ENCODE measurements at places on chromosomes 16 and 17. TPM values are rescaled to one million over a fixed set of nuclear protein-coding genes. Genes with fewer than 3 reads are reported as not detected.

The PDE6G gene
- not detected for total RNA-seq

The CCL16 gene
- 0.11 TPM for total RNA-seq

The ABCC6 gene
- 0.12 TPM for total RNA-seq

The TNFRSF12A gene
- 22.4 TPM for total RNA-seq

The FBXL16 gene
- 1.1 TPM for total RNA-seq

The KRTAP2-2 gene
- not detected for total RNA-seq

The HOXB6 gene
- 1.7 TPM for total RNA-seq

The HOXB7 gene
- 1.7 TPM for total RNA-seq

The SHISA6 gene
- 0.38 TPM for total RNA-seq

The HEATR9 gene
- total RNA-seq, result not detected

The KRTAP17-1 gene
- not detected for total RNA-seq

The SUZ12 gene
- total RNA-seq, result 24.9 TPM

The EIF5A gene
- 55.9 TPM for total RNA-seq

The CLEC19A gene
- not detected for total RNA-seq

The ADCY7 gene
- total RNA-seq, result 78.9 TPM

The MAF gene
- 75.2 TPM for total RNA-seq

The CHD9NB gene
- 1.1 TPM for total RNA-seq

The BMERB1 gene
- total RNA-seq, result 60.7 TPM

Measured in ovary (tissue), 10 donors.